NCI-H1436 treated with DMSO at 0.1 percent for 48 hours (cell line): ENCODE measurements at places on chromosomes 12 and 14.

DNA sequence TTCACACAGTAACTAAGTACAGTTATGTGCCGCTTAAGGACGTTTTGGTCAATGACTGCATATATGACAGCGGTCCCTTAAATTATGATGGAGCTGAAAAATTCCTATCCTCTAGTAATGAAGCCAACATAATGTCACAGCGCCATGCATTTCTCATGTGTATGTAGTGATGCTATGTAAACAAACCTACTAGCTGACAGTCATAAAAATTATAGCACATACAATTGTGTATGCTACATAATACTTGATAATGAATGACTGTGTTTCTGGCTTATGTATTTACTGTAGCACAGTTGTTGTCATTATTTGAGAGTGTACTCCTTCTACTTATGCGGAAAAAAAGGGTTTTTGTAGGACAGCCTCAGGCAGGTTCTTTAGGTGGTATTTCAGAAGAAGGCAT, 99.7 kb downstream of the DACT1 start:
- DNase-seq: no peak

GRCh38 chr14:80212023-80212397, 706 bp upstream of the DIO2 start:
- DNase-seq: no peak

DNA sequence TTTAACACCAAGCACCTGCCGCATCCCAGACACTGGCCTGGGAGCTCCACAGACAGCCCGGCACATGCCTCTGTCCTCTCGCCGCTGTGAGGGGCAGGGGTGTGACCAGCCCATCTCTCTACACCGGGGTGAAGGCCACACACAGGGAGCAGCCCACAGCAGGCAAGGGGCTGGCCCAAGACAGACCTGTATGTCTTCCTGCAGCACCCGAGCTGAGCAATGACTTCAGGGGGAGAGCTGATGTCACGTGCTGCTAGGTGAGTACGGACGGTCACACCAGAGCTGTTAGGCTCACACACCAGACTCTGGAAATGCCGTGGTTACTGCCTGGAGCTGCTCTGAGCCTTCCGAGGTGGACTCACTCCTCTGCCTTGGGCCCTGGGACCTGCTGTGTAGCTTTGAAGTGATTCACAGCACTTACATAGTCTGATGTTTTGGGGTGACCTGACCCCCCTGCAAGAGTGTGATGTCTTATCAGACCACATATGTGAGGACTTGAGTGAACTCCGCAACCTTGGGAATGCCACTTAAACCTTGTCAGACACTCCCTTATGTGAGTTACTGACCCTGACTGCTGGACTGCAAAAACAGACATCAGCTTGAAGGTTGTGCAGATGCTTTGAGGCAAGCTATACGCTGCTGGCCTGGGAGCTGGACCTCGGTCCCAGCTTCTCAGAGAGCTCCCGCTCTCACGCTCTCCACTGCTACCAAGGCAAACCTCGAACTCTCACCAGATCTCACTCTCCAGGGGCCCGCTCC, 1.8 kb downstream of the XRCC3 start:
- no peak for DNase-seq

DNA sequence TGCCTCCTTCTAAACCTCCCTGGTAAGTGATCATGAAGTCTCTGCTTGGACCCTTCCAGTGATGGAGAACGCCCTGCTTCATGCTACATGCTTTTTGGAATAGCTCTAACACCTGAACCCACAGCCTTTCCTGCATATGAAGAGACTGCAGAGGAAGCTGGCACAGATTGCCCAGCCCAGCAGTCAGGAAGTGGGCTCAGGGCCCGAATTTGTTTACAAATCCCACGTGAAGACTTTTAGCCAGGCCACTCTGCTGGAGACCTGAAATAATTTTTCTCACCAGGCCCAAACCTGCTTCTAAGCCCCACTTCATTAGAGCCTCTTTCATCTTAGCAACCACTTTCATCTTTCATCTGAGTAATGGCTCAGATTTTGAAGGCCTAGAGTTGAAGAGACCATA, 22.9 kb downstream of the RTN1 start:
- no peak for DNase-seq

DNA sequence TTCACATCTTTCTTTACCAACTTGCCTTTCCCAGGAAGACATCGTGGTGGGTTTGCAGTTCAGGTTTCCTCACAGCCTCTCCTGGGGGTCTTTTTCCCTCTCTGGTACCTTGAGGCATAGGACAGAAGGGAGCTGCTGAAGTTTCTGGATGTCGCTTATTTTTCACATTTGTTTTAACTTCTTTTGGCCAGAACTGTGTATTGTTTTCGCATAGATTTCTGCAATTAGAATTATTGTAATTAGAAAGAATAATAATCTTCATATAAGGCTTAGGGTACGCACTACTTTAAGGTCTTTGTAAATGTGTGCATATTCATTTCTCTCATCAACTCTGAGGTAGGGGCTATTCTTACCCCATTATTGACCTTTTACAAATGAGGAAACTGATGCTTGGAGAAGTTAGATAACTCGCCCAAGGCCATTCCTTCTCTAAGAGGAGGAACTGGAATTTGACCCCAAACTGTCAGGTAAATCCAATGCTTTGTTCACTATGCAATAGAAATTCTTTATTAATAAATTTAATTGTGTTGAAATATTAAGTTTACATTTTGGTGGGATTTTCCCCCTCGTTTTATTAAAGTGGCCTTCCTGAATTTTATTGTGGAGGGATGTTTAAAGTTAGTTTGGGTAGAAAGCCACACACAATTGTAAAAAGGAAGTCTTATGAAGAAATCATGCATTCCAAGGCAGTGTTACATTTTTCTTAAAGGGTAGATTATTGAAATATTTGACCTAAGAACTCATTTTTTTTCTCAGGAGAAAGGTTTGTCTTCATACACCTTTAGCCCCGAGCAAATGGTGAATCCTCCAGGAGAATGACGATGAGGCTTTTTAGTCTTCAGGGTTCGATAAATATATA, 12.1 kb upstream of the SLC38A2 start:
- no peak for DNase-seq

- no peak for DNase-seq
Observed at GRCh38 chr12:106564678-106565329, 18.0 kb upstream of the RFX4 start.

DNA sequence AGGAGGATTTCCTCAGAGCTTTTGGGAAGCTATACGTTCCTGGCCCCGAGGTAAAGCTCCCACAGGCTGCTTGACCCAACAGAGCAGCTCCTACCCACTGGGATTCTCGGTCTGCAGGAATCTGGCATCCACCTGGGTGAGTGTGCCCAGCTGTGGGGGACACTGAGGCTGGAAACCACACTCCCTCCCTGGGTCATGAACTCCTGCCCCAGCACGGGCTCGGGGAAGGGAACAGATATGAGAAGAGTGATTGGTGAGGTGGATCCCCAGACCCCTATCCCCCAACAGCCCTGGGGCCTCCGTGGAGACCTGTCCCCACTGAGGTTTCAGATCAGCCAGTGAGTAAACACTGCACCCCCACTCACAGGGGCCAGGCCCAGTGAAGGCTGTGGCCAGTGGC, 3.3 kb downstream of the FAIM2 start:
- DNase-seq: no peak

GRCh38 chr12:94208622-94208966, 60.2 kb downstream of the PLXNC1 start:
- no peak for DNase-seq

DNA sequence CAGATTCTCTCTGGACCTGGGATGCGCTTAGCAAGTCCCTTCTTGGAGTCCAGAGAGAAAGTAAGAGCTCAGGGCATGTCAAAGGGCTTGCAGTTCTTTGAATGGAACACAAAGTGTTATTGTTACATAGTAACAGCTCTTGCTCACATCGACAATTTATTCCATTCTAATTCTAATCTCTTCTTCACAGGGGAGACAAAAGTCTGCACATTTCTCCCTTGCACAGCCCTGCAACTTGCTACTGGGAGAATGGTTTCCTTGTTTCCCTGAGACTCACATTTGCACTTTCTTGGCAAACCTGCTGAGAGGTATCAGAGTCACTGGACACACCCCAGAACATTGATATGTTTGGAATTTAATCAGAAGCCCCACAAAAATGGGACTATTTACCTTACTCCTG, 209.9 kb upstream of the IGF1 start:
- no peak for DNase-seq

GRCh38 chr12:473198-473597, 13.5 kb downstream of the B4GALNT3 start:
- no peak for DNase-seq
